ENCODE measurements at places on chromosomes 7 and 10.

- DNase-seq: no peak
Measured at GRCh38 chr7:2732388-2732787, 44.4 kb downstream of the AMZ1 start.

DNA sequence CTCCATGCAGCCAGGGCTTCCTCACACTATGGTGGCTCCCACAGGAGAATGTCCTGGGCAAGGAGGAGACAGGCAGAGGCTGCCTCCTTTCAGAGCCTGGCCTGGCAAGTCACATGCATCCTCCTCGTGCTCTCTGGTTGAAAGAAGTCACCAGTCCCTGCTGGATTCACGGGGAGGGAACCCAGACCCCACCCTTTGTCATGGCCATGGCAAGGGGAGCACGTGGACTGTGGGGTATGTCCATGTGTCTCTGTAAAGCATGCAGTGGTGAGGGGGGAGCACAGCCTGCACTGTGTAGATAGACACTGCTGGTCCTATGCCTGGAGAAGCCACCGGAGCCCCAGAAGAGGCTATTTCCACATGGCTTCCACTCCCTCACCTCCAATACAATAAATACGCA lies 225.0 kb downstream of the TCERG1L start:
- no peak for DNase-seq

GRCh38 chr10:53846809-53847208 lies 954.2 kb downstream of the PCDH15 start:
- no peak for DNase-seq

GRCh38 chr10:77428691-77429395 lies 208.8 kb downstream of the KCNMA1 start:
- DNase-seq: no peak

All from AML-193 (cell line).